ENCODE measurements at places on chromosomes 7 and 10.

GRCh38 chr10:83585686-83586085 is 553.6 kb upstream of the GHITM start:
- no peak for DNase-seq

- DNase-seq, result no peak
These were observed 30.0 kb downstream of the SGMS1 start for GRCh38 chr10:50593523-50594376.

- no peak for DNase-seq
These were observed 19.9 kb downstream of the SPAG6 start for GRCh38 chr10:22365233-22365632.

DNA sequence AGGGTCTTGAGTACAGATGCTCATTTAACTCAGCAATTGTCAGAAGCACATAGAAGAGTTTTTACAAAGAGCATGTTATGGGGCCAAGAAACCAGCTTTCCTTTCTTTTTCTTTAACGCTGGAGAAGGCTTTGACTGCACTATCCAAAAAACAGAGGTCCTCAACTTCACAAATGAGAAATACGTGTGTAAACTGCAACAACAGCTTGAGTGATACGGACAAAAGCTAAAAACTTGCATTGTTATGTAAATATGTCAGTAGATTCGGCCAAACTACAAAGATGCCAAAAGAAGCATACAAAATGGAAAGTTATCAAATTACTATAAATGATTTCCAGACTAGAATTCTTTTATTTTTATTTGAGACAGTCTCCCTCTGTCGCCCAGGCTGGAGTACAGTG is 62.4 kb upstream of the C10orf90 start:
- DNase-seq, result no peak

DNA sequence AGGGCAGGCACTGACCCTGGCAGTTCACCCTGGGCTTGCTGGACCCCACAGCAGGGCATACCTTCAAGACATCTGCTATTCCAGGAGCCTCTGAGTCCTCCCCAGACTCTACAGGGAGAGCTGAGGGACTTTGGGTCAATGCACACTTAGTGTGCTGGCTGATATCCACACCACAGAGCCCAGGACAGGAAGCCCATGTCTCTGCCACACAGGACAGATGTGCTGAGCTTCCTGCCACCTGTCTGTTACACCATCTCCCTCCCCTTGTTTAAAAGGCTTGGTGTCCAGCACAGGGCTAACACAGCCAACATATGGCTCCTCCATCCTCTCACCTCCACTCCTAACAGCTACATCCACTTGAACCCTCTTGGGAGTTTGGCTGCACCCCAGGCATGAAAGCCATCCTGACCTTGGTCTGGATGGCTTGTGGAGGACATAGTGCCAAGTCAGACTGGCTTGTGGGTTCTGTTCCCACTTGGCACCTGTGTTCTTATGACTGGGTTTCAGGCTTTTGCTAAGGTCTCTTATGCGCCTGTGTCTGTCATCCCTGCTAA is 529.8 kb downstream of the GALNT17 start:
- DNase-seq, result no peak

- DNase-seq, result no peak
These were observed 85.9 kb downstream of the ADAM12 start for GRCh38 chr10:126302476-126302756.

DNA sequence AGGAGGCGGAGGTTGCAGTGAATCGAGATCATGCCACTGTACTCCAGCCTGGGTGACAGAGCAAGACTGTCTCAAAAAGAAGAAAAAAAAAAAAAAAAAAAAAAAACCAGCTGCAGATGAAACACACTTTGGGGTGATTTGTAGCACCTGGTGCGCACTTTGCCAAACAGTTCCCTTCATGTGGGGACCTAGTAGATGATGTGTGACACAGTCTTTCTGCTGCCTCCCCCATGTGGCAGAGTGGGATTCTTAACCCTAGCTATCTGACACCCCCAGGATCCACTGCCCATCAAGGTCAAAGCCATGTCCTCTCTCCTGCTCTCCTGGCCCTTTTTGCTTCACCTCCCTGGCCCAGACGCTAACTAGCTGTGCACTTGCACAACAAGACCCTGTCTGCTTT is 52.1 kb upstream of the PDZD8 start:
- DNase-seq, result no peak

- no peak for DNase-seq
These were observed 43.1 kb upstream of the CTTNBP2 start for GRCh38 chr7:117916309-117916708.

DNA sequence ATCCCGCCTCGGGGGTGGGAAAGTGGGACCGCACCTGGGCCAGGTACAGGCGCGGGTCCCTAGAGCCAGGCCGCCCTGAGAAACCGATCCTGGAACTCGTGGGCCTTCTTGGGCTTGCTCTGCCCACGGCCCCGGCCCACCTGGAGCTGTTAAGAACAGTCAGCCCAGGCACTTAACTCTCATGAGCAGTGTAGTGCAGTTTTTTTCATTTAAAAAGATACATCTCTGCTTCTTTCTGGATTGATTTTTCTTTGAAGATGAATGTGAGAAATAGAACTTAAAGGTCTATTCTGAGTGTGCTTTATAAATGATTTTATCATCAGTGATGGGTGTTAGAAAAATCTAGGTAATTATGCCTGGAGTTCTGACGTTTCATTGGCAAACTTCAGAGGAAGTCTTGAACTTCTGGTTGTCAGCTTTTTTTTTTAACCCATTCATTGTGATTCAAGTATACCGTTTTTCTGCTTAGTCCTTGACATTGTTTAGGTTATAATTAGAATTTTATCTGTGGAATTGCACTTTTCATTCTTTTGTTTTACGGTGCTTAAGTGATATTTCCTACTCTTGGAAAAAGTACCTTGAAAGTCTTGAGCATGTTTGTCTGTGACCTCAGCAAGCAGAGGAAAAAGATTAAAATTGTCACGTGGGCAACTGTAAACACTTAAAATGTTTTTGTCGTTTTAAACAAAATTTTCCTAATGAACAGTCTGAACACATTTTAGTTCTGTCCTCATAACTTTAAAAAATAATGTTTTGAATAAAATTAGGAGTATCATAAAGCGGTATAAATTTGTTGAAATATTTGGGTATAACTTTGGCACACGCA is 906 bp downstream of the CDK1 start:
- no peak for DNase-seq

DNA sequence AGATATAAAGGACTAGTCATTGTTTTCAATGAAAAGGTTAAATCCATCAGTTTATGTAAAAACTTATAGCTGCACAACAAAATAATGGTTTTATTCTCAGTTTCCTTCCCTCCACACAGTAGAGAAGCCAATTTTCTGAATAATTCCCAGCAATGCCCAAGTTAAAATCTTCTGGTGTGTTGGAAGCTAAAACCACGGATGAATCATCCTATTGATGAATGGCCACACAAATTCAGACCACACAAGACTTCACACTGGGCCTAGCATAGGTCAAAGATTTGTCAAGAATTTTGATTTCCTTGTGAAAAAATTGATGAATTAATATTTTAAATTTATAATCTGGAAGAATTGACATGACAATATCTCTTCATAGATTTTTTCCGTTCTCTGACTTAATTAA is 617.6 kb downstream of the INHBA start:
- DNase-seq, result no peak

DNA sequence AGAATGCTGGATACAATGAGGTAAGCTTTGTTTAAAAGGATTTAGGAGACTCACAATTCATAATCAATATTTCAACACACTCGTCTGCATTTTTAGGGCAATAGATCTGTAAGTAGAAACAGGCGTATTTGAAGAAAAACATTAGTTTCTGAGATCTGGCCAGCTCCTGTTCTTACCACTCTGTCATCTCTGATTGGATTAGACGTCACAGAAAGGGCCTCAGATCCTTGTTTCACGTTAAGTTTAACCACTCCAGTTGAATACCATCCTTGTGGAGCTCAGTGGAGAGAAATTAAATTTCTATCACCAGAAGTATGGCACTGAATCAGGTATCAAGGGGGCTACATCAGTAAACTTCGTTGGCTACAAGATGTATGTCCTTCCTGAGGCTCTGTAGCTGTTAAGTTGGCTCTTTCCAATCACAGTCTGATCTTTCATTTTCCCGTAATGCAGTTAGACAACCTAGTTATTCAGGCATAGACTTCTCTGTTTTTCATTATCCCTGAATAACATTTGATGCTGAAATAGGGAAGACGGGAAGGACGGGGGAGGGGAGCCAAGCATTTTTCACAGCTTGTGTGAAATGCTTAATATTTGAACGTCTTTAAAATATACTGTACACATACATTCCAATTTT is 659.2 kb upstream of the GALNT17 start:
- no peak for DNase-seq

DNA sequence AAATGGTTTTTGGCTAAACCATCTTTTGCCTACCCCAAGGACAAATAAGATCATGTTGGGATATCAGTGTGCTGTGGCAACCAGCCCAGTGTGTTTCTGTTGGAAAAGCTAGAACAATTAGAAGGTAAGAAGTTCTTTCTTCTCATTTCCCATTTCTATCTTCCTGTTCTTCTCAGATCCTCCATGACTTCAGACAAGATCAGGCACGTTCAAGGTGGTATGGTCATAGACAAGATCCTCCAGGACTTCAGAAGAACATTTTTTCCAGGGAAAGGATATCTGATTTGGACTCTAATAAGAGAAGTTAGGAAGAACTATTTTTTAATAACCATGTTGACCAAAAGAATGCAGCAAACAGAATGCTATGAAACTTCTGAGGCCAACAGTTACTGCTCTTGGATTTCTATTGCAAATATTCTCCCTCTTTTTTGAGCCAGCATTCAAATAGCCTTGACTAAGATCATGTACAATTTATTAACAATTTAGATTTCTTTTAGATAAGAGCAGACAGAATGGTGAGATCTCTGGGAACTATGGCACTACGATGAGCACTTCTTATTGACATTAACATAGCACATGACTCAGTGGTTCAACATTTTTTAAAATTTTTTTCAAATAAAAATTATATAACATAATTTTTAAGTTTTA is 15.9 kb downstream of the HYCC1 start:
- DNase-seq, result no peak

DNA sequence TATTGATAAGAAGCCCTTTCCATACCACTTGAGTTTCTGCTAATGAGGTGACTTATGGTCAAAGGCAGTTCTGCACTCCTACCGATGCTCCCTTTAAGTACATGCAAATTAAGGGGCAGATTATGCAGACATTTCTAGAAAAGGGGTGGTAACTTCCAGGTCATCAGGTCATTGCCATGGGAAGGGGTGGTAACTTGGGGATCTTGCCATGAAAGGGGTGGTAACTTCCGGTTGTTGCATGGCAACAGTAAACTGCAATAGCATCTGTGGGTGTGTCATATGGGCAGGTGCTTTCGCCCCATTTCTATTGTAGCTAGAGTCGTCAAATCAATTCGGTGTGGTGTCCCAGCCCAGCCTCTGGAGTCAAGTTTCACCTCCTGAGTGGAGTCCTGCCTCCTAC is 150.9 kb downstream of the UBE2H start:
- DNase-seq, result no peak

DNA sequence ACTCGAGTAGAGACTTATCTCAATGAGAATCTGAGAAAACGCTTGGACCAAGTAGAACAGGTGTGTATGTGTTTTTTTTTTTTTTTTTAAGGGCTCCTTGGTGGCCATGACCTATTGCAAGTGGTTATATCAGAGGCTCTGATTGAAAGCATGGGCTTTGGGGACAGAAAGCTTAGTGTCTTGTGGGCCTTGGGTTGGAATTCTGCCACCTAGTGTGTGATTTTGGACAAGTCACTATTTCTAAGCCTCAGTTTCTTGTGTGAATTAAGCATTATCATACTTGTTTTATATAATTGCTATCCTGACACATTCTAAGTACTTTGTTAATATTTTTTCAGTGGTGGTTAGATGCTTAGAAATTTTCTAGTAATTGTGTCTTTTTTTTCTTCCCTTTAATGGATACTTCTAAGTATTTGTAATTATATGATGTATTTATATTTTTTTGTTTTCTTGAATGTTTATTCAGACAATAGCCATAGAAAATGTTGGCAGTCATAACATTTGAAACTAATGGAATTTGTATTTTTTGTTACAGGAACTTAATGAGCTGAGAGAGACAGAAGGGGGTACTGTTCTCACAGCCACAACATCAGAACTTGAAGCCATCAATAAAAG is 33.1 kb downstream of the SMC3 start:
- DNase-seq, result no peak

GRCh38 chr7:74503061-74503460 is 49.4 kb downstream of the GTF2IRD1 start:
- DNase-seq, result no peak

GRCh38 chr7:25075459-25075858 is 49.6 kb downstream of the CYCS start:
- DNase-seq, result no peak

GRCh38 chr7:131753620-131754222 is 197.3 kb upstream of the PODXL start:
- no peak for DNase-seq

DNA sequence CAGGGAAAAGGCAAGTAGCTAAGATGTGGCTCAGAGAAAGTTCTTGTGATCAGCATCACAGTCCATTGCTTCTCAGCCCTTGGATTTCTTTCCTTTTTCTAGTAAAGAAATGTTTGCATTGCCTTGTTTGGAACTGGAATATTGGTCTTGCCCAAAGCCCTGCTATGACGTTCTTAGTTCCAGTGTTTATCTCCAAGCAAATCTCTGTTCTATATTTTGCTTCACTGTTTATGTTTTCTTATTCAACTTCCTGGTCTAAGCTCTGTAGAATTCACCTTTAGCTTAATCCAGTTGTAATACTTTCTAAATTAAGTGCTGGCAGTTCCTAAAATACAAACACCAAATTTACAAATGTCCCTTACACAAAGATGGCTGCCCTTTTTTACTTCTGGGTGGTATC is 88.7 kb upstream of the ZNF438 start:
- DNase-seq, result no peak

DNA sequence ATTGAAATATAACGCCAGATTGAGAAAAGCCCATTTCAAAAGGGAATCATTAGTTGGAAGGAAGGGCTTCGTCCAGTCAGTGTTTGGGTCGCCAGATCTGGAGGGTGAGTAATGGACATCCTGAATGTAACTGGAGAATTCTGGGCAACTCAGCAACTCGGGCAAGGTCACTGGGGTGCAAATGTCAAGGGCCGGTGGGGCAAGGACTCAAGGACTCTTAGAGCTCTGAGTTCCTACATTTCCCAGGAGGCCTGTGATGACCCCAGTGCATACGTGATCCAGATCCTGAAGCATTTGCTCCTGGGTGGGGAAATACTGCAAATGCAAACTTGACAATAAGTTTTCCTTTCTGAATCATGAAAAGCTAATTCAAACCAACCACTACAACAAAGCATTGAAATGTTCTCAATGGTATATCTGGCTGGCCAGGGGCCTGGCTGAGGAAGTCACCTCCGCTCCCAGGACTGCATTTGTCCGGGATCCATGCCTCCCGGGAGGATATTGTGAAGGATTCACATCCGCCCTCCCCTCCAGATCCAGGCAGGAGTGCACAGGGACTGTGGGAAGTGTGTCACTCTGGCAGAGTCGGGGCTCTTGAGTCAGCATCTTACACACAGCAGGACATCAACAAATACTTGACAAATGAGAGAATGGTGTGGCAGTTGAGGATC is 164.0 kb downstream of the FANK1 start:
- no peak for DNase-seq

- DNase-seq, result no peak
These were observed 628.7 kb downstream of the TYW1 start for GRCh38 chr7:67625257-67625737.

Measured in stimulated activated CD8-positive, alpha-beta memory T cell treated with anti-CD3 and anti-CD28 coated beads, Interleukin-2, amount 100 ng/mL, for 1 hour (primary cell).